CD4-positive, alpha-beta T cell treated with Interferon gamma for 1 hour (primary cell): ENCODE measurements at places on chromosomes 2 and 18.
A peak's percentile ranks its signal among the peaks of the same experiment; 100 is the strongest.

DNA sequence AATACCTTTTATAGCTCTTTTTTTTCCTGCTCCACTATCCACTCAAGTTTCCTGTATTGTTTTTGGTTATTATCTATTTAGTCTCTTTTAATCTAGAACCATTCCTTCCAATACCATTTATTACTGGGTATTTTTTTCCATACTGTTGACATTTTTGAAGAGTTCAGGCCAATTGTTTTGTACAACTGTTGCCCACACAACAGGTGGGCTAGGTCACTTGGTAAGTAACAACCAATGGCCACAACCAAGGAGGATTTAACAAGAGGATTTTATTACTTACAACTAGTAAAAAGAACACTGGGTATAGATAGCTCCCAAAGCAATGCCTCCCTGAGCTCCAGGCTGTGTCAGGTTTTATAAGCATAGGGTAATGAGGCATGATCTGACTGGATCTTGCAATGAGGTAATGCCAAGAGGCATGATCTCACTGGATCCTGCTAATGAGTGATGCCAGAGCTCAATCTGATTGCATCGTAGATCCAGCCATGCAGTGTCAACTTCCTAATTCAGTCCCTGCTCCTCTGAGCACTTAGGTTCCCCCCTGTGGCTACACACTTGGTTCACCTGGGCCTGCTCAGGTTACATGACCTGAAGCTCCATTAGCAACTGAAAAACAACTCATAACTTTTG, 7.1 kb upstream of the CEP68 start:
- no peak for DNase-seq

DNA sequence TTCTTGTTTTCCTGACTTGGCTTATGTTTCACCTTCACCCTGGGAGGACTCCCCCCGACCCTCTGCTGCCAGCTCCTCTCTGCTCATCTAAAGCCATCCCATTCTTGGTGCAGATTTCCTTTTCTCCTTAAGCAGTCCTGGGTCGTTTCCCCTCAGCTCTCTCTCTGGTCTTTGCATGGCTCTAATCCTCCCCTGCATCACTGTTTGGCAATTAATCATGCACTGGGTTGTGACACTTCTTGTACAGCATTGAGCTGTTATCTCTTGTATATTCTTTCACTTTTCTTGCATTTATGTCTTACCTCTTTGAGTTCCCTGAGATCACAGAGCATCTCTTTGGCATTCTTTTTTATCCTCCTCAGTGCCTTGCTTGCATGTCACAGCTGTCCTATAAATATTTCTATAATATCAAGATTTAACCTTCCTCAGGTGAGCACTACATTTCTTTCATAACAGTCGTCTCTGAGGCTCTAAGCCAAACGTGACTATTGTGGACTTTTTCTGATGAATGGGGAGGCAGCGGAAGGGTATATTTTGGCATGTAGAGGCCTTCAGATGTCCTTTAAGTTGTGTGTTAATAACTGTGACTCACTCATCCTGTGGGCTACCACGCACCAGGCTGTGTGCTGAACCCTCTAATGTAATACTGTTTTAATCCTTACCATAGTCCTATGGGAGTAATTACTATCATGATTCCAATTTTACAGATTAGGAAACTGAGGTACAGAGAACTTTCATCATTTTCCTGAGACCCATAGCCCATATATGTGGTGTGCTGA, 507.5 kb downstream of the SLC4A3 start:
- no peak for DNase-seq

DNA sequence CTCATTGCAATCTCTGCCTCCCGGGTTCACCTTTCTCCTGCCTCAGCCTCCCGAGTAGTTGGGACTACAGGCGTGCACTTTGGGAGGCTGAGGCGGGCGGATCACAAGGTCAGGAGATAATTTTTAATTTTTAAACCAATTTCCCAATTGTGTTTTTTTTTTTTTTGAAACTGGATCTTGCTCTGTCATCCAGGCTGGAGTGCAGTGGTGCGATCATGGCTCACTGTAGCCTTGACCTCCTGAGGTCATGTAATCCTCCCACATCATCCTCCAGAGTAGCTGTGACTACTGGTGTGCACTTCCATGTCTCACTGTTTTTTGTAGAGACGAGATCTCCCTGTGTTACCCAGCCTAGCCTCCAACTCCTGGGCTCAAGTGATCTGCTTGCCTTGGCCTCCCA, 49.3 kb downstream of the GLS start:
- DNase-seq: no peak

DNA sequence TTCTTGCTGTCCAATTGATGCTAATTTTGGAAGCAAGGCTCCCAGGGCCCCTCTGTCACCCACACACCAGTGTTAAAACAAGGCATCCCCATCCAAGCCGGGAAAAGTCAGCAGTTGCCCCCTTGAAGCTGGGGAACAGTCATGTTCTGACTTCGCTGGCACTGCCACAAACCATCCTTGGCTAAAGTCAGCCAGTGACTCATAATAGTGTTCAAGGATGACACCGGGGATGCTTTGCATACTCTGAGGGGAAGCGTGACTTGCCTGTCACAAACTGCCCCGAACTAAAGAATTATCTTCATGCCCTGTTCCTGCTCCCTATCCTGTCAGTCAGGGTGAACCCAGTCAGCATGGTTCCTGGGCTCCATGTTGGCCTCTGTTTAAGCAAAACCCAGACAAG, 37.0 kb downstream of the TGFA start:
- peak; percentile 55 for DNase-seq

DNA sequence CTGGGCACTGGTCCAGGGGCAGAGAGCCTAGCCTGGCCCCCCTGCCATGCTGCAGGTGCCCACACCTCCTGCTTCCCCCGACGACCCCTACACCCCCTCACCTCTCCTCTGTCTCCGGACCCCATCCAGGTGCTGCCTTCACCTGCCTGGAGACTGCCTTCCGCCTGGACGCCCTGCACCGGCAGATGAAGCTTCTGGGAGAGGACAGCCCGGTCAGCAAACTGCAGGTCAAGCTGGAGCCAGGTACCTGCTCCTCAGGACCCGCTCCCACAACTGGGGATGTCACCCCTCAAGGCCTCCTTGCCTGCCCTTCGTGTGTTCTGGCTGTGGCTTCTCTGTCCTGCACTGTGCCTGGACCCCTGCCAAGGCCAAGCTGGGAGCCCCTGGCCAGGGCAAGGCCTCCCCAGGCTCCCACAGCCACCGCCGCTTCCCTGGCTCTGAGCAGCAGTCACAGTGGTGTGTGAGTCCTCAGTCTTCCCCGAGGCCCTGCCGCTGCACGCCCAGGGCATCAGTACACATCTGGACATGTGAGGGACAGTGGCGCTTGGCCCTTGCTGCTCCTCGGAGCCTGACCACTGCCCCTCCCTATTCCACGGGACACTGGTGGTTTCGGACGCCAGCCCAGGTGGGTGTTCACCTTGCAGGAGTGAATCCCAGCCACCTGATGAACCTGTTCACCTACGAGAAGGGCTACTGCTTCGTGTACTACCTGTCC, 6.3 kb downstream of the RNPEPL1 start:
- no peak for DNase-seq

- no peak for DNase-seq
These were observed 260.9 kb downstream of the DSC3 start for GRCh38 chr18:30781601-30782000.

DNA sequence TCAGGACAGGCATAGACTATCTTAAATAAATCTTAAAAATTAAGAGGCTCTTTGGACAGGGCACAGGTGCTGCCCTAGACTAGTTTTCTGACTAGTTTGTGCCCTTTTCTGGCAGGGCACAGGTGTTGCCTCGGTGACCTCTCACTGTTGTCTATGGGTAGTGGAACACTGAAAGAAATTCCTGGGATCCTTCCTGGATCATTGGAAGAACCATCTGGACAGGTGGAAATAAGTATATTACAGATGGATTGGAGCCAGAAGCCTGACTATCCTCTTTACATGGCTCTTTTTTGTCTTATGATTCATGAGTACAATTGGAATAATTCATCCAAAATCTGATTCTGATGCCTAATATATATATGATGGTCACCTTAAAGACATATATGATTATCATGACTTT, 286.6 kb downstream of the RIT2 start:
- no peak for DNase-seq

DNA sequence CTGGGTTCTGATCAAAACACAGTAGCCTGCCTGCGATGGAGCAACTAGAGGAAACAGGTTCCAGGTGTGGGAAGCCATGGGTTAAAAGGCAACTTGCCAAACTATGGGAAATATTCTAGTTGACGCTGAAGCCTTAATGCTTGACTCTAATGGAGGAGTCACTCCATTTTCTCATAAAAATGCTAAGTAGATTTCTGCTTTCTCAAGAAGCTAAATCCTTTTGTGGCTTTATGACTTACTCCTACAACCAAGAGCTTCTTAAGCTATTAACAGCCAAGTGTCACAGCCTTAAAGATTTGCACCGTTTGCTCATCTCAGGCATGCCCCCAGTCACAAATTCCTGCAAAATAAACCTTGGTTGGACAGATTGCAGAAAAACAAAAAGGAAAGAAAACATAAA, 25.2 kb downstream of the ANKRD44 start:
- no peak for DNase-seq

DNA sequence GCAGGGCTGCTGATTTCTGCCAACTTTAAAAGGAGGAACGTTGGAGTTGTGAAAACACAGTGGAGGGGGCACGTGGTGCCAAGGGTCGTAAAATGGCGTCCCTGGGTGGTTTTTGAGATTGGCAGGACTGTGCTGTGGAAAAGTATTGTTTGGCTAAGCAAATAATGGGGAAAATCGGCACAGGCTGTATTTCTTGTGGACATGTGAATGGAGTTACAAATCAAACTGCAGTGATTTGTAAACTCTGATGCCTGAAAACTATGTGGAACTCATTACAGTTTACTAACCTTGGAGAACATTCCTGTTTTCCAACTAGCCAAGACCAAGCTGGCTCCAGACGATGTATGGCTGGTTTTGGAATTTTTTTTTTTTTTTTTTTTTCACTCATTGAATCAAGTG, 68.7 kb downstream of the KCTD1 start:
- DNase-seq: no peak

DNA sequence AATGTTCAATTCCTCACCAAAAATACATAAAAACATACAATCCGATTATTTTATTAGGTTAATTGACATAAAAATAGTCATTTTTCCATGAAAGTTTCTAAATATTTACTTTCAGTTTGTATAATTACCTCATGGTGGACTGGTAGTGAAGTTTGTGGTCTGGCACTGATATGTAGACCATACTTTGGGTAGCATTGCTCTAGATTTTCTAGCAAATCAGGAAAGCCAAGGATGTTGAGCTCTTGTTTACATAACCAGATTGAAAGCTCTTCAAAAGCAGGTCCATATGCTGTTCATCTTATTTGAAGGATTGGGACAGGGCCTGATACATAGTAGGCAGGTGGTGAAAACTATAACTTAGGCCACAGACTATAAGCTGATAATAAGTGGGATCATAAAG, 61.8 kb downstream of the COMMD1 start:
- no peak for DNase-seq
